ENCODE measurements at places on chromosomes 13 and 19. TPM values are rescaled to one million over a fixed set of nuclear protein-coding genes. Genes with fewer than 3 reads are reported as not detected.

DNA sequence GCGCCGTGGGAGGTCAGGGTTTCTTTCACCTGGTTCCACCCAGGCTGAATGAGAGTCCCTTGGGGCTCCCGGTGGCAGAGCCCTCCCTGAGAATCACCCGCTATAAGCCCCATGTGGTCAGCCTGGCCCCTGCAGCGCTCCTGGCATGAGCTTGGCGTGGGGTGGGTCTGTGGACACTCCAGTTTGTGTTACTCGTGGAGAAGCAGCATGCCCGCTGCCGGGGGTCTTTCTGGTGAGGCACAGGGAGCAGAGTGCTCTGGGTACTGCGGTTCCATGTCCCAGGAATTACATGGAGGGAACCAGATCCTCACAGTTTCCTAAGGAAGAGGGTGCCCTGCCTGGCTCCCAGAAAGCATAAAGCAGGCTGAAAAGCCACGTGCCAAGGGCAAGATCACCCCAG lies 62.2 kb downstream of the SMARCA4 start:
- no peaks in the 10 kb centered on the region for H3K27me3 ChIP-seq
- DNase-seq: no peak
- H3K4me1 ChIP-seq: no peaks in the 10 kb centered on the region
- H3K27ac ChIP-seq: no peak overlapping the region

SBK2 gene
- total RNA-seq: not detected

- no peaks in the 10 kb centered on the region for H3K27me3 ChIP-seq
- H3K4me3 ChIP-seq: no peak overlapping the region
- no peak for DNase-seq
- H3K27ac ChIP-seq: no peak overlapping the region
Measured at GRCh38 chr13:73336773-73337172, 278.0 kb downstream of the KLF5 start.

DDA1 gene
- 107 TPM for total RNA-seq

DNA sequence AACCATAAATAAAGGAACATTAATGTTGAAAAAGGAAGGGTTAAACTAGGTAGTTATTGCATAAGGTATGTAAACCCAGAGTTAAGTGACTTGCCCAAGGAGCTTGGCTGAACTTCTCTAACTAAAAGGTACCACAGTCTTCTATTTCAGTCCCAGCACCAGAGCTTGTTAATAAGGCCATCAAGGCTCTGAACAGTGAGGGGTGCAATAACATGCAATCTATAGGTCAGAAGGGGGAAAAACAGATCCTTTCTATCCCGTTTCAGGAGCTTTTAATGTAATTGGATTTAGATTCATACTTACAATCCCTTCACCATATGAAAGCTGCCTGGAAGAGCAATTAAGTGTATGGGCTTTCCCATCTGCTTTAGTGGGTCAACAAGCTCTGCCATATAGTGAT lies 441.5 kb upstream of the SPRY2 start:
- H3K4me1 ChIP-seq: no peaks in the 10 kb centered on the region
- H3K27me3 ChIP-seq: no peaks in the 10 kb centered on the region
- no peak overlapping the region for H3K4me3 ChIP-seq
- no peak for DNase-seq
- no peak overlapping the region for H3K27ac ChIP-seq
- no peaks in the 10 kb centered on the region for H3K36me3 ChIP-seq

DNA sequence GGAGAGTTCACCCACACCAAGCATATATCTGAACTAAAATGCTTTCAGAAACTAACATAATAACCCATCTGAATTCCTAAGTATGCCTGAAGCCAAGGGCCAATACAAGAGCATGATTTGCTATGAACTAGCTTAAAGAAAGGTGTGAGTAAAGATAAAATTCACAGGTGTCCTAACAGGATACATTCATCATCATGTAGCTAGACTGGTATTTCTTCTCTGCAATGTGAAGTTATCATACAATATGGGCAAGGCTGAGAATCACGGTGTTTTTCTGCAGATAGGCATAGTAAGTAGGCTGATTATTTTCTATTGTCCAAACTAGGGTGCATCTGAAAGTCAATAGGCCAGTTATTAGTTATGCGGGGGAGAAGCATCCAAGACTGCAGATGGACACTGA lies 63.1 kb downstream of the STK24 start:
- no peak overlapping the region for H3K4me3 ChIP-seq
- H3K36me3 ChIP-seq: peaks cover 59% of the 10 kb centered on the region
- no peak overlapping the region for H3K27ac ChIP-seq
- H3K27me3 ChIP-seq: no peaks in the 10 kb centered on the region
- no peak for DNase-seq
- peaks cover 21% of the 10 kb centered on the region for H3K4me1 ChIP-seq

KIR2DL3 gene
- not detected for total RNA-seq

PSG1 gene
- not detected for total RNA-seq

GRCh38 chr13:49225223-49226042 lies 5.3 kb downstream of the MLNR start:
- no peak for DNase-seq
- H3K4me3 ChIP-seq: no peak overlapping the region
- H3K27ac ChIP-seq: no peak overlapping the region

- no peaks in the 10 kb centered on the region for H3K4me1 ChIP-seq
- no peaks in the 10 kb centered on the region for H3K27me3 ChIP-seq
- H3K4me3 ChIP-seq: no peak overlapping the region
- DNase-seq: no peak
- no peaks in the 10 kb centered on the region for H3K36me3 ChIP-seq
Measured at GRCh38 chr13:39900106-39900750, 244.8 kb downstream of the COG6 start.

DLEU7 gene
- total RNA-seq: not detected

- H3K27me3 ChIP-seq: no peaks in the 10 kb centered on the region
- no peak overlapping the region for H3K4me3 ChIP-seq
- H3K4me1 ChIP-seq: no peaks in the 10 kb centered on the region
- H3K27ac ChIP-seq: no peak overlapping the region
- no peak for DNase-seq
- no peaks in the 10 kb centered on the region for H3K36me3 ChIP-seq
Measured at GRCh38 chr13:106802917-106803316, 235.0 kb upstream of the ARGLU1 start.

DNA sequence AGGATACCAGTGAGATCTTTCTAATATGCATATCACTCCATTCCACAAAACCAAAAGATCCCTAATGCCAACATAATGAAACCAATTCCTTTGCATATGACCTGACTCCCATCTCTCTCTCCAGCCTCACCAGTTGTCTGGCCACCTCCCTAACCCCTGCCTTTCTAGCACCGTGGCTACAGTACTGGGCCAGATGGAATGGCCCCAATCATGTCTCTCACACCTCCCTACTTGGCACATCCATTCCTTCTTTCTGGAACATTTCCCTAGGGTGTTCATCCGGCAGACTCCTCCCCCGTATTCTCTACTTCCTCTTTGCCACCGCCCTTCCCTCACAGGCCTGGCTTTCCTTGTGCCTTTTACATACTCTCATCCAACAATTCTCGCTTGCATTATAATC lies 62.0 kb downstream of the GPALPP1 start:
- no peaks in the 10 kb centered on the region for H3K36me3 ChIP-seq
- no peak overlapping the region for H3K27ac ChIP-seq
- peaks cover 12% of the 10 kb centered on the region for H3K4me1 ChIP-seq
- DNase-seq: no peak

DNA sequence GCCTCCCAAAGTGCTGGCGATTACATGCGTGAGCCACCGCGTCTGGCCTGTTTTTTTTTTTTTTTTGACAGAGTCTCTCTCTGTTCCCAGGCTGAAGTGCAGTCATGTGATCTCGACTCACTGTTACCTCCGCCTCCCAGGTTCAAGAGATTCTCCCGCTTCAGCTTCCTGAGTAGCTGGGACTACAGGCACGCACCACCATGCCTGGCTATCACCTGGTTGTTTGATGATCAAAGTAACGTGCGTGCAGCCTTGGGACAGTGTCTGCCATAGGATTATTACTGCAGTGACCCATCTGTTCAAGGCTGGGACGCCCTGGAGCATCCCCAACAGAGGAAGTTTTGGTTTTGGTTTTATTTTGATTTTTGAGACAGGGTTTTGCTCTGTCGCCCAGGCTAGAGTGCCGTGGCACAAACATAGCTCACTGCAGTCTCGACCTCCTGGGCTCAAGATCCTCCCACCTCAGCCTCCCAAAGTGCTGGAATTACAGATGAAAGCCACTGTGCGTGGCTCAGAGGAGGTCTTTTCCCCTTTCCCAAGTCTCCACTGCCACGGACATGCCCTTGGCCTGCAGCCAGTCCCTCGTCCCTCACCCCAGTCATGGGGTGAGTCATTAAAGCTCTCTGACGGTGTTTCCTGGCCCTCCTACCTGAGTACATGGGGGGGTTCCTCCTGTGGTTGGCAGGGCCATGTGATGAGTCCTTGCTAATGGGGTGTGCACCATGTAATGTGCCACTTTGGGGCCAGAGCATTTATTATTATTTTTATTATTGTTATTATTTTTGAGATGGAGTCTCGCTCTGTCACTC lies 65.6 kb downstream of the IER2 start:
- no peaks in the 10 kb centered on the region for H3K27me3 ChIP-seq
- no peak overlapping the region for H3K27ac ChIP-seq
- no peaks in the 10 kb centered on the region for H3K36me3 ChIP-seq
- H3K4me1 ChIP-seq: no peaks in the 10 kb centered on the region

DNA sequence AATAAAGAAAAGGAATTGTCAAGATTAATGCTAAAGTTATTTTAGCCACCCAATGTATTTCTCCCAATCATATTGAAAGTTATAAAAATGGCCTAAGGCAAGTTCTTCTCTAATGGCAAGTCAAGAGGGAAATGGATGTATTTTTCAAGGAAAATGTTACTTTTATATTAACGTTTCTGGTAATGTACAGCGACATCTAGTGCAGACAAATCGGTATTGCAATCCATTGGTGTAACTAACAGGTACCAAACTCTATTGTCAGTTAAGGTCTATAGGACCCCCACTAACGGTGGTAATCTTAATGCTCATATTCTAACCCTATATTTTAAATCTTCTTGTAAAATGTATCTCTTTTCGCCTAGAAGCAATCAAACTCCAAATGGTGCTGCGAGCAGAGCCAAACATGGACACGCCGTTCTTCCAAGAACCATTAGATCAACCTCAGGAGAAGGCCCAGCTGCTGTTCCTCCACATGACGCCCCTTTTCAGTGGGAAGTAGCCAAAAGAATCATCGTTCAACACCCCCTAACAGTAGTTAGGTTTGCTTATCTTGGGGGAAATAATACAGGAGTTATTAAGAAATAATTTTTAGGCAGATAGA lies 98.5 kb upstream of the PABPC3 start:
- no peak for DNase-seq
- H3K36me3 ChIP-seq: no peaks in the 10 kb centered on the region
- no peak overlapping the region for H3K27ac ChIP-seq
- H3K27me3 ChIP-seq: no peaks in the 10 kb centered on the region
- peaks cover 18% of the 10 kb centered on the region for H3K4me1 ChIP-seq

All from SJSA1 (cell line).